ENCODE measurements at places on chromosomes 13 and 19.
A peak's percentile ranks its signal among the peaks of the same experiment; 100 is the strongest.

GRCh38 chr19:6686628-6686975, 16.6 kb upstream of the TNFSF14 start:
- DNase-seq, result no peak

- no peak for DNase-seq
These were observed 809.3 kb downstream of the UQCRFS1 start for GRCh38 chr19:28403690-28404089.

- DNase-seq, result no peak
These were observed 14.5 kb upstream of the DOCK9 start for GRCh38 chr13:98992355-98992754.

DNA sequence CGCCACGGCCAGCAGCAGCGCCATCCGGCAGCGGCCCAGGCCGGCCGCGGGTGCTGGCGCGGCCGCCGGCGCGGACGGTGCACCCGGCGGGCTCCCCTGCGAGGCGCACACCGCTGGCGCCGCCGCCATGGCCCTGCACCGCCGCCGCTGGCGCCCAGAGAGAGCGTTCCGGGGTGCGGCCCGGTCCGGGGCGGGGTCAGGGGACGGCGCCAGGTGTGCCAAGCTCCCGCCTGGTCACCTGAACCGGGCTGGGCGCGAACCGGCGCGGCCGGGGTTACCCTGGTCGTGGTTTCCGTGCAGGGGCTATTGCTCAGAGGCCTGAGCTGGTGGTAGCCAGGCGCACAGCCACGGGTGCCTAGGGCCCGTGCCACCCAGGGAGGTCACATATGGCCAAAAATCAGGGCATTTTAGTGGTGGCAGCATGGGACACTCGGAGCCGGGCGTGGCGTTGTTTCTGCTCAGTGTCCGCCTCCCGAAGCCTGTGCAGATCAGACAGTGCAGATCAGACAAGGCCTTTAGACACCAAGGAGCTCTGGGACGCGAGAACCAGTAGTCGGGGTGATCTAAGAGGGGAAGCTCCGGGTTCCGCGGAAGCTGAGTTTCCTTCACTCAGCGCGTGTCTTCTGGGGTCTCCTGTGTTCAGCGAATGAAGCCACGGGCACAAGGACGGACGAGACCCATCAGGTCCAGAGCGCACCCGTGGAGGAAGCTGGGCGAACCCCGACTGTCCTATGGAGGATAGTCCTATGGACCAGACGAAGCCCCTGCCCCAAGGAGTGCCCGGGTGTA, at the start of gene TMEM238:
Gene TMEM238 (minus strand): TSS at position 162 of the 789 bp plus-strand sequence. CDS start 33 bp downstream, at position 129.
- DNase-seq, result peak; percentile 44

- DNase-seq, result peak; percentile 79
These were observed at the start of gene TMEM255B for GRCh38 chr13:113758651-113759524. Gene TMEM255B, plus strand, starts transcription at chr13:113759226. Its CDS starts 44 bp downstream, at chr13:113759270.

DNA sequence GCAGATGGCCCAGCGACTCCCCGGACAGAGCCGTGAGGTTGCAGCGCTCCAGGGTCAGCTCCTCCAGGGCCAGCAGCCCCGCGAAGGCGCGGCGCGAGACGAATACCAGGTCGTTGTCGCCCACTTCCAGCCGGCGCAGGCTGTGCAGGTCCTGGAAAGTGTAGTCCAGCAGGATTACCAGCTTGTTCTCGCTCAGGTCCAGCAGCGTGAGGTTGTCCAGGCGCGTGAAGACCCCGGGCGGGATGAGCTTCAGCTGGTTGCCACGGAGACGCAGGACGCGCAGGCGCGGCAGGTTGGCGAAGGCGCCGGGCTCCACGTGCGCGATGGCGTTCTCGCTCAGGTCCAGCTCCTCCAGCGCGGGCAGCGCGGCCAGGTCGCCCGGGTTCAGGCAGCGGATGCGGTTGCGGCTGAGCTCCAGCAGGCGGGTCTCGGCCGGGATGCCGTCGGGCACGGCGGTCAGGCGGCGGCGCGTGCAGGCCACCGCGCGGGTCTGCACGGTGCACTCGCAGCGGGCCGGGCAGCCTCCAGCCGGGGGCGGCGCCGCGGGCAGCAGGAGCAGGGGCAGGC, 9.3 kb upstream of the PEAK3 start:
- no peak for DNase-seq
